Amniotic stem cell (primary cell): ENCODE measurements at places on chromosomes 5 and 9.

GRCh38 chr9:112271466-112272098, 61.8 kb downstream of the PTBP3 start:
- DNase-seq: no peak

GRCh38 chr5:137146402-137146890, 352.7 kb downstream of the SPOCK1 start:
- DNase-seq: peak; percentile 91

GRCh38 chr9:107954312-107954711, 464.7 kb upstream of the KLF4 start:
- no peak for DNase-seq

DNA sequence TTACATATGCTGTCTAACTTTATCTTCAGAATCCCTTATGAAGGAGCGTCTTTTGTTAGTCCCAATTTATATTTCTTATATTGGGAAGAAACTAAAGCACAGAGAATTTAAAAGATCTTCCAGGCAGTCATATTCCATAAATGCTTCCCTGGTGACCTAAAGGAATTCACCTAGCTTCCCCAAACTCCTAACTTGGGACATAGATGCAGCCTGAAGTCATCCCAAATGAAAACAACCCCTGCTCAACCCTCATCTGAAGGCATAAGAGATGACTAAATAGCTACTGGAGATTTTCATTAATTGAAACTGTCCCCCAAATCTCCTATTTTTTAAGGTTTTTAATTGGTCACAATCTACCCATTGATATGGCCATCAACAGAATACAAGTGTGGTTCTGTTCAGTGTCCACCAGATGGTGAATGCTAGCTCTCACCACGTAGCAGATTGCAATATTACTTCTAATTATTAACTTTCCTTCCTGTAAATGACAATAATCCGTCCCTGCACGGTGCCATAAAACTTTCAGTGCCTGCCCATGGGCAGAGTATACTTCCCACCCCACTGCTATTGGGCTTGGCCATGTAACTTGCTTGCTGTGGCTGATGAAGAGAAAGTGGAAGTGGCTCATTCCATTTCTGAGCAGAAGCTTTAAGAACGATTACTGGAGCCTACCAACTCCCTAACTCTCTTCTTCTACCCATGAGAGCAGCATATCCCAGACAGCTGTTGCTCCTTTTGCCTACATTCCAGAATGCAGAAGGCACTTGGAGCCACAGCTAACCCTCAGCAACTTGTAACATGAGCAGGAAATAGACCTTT, 18.7 kb downstream of the PRUNE2 start:
- DNase-seq: no peak

DNA sequence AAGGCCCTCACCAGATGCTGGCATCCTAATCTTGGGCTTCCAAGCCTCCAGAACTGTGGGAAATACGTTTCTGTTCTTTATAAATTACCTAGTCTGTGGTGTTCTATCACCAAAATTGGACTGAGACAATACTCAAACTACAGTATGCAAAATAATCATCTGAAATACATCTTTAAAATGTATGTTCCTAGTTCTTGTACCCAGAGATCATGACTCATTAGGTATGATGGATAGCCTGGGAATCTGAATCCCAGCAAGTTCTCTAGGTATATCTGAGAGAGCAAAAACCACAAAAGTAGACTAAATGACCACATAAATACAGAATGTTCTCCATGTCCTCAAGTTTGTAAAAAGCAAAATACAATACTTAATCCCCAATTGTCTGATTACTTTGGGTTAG, 166.3 kb downstream of the YIPF5 start:
- DNase-seq: no peak

DNA sequence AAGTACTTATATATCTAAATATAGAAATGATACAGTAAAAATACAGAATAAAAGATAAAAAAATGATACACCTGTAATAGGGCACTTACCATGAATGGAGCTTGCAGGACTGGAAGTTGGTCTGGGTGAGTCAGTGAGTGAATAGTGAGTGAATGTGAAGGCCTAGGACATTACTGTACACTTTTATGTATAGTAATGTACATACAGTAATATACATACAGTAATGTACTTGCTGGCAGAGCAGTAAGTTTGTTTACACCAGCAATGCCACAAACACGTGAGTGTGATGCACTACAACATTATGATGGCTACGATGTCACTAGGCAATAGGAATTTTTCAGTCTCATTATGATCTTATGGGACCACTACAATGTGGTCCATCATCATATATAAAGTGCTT, 34.2 kb downstream of the SUSD1 start:
- DNase-seq: no peak
